ENCODE measurements at places on chromosomes 3 and 15.

DNA sequence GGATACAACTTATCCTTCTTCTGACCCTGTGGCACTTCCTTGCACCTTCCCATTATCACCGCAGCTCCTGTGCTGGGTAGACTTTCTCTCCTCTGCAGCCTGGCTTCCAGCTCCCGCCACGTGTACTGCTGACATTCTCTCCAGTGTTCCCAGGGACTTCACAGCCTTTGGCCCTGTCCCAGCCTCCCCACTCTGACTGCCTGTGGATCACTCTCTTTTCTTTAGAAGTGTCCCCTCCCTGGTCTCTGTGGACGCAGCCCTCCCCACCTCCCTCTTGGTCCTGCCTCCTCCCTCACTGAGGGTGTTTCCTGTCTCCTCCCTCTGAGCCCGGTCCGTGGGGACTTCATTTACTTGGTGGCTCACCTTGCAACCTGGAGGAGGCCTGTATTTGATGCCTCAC lies 17.4 kb downstream of the PDIA5 start:
- DNase-seq = no peak

GRCh38 chr3:129040039-129040336 lies 20.6 kb upstream of the GP9 start:
- no peak for DNase-seq

- DNase-seq = no peak
Measured at GRCh38 chr3:152126260-152126659, 142.5 kb upstream of the MBNL1 start.

- DNase-seq = no peak
Measured at GRCh38 chr3:189419038-189419437, 212.2 kb upstream of the TP63 start.

GRCh38 chr3:172687501-172687900 lies 23.4 kb downstream of the NCEH1 start:
- no peak for DNase-seq

GRCh38 chr15:45854455-45855202 lies 219.8 kb downstream of the SQOR start:
- DNase-seq = no peak

- no peak for DNase-seq
Measured at GRCh38 chr3:180135101-180135500, 98.4 kb upstream of the PEX5L start.

DNA sequence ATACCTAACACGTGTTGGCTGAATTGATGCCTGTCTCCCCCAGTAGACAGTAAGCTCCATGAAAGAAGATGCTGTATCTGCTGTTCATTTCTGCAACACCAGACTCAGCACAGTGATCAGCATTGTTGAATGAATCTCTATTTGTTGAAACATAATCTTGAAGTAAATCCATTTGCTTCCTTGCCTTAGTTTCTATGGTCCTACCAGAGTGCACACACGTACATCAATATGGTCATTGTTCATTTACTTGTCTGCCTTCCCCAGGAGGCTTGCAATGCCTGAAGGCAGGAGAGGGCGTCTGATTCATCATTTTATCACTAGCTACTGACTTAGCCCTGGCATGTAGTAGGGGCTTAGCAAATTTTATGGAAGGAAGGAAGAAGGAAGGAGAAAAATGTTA lies 19.2 kb downstream of the RBP2 start:
- DNase-seq = no peak

- no peak for DNase-seq
Measured at GRCh38 chr15:43230640-43231115, 9.9 kb upstream of the EPB42 start.

DNA sequence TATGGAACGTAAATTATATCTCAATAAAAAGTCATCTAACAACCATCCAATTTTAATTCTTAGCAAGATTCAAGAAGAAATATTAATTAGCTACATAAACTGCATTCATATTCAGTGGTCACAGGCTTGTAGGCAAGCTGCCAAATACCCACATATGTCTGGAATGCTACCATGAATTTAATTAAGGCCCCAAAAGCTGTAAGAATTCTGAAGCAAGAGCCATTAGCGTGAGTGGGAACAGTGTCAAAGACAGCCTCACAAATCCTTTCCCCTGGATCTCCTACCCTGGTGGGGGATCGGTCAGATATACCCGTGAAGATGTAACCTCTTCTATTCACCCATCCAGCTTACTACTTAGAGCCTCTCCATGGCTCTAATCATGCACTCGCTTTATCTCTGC lies 40.0 kb downstream of the ATG7 start:
- DNase-seq = no peak

GRCh38 chr15:55819397-55820034 lies 76.6 kb upstream of the PRTG start:
- DNase-seq = no peak

- DNase-seq = no peak
Measured at GRCh38 chr15:27545494-27546255, 553.4 kb downstream of the OCA2 start.

GRCh38 chr3:67943546-67943945 lies 289.1 kb upstream of the SUCLG2 start:
- no peak for DNase-seq

DNA sequence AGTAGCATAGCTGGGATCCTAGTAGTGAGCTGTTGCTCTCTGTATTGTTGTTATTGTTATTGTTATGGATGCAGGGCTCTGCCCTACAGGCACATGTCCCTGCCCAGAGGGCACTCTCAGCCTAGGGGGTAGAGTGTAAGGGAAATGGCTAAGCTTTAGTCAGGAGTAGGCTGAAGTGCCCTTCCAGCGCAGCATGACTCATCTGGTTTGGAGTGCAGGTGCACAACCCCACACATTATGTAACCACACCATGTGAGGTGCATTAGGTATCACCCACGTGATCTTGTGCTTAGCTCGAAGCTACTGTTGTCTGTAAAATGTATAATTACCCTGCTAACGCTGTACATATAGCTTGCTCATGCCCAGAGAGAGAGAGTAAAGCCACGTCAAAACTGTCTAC lies 48.3 kb upstream of the TIPARP start:
- no peak for DNase-seq

DNA sequence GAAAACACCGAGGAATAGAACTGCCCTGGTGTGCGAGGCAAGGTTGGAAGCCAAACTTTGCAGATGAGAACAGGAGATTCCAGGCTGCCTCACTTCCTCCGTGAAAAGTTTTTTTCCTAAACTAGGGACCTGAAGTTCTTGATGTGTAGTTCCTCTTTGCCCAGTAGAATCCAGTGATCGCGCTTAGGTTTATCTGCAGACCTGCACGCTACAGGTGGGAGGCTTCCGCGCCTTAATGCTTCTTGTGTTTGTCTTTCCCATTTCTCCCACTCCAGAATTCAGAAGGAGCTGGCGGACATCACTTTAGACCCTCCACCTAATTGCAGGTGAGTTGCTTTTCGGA lies 5.4 kb downstream of the UBE2E1 start:
- DNase-seq = peak; percentile 57

- no peak for DNase-seq
Measured at GRCh38 chr3:78801926-78802561, 965.8 kb downstream of the ROBO1 start.

DNA sequence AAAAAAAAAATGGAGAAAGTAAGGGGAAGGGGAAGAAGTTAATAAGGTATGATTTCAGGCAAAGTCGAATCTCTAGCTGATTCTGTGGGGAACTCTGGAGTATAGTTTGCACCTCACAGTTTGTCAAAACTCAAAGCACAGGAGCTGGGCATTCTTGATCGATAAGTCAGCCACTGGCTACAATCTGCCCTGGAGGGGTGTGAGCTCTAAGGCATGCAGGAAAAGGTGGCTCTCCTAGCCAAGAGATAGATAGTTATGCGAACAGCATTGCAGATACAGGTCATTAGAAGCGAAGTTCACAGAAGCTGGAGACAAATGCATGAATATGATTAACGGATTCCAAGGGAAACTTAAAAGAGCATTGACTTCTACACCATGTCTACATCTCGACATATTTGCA lies 952.6 kb downstream of the AGBL1 start:
- DNase-seq = no peak

DNA sequence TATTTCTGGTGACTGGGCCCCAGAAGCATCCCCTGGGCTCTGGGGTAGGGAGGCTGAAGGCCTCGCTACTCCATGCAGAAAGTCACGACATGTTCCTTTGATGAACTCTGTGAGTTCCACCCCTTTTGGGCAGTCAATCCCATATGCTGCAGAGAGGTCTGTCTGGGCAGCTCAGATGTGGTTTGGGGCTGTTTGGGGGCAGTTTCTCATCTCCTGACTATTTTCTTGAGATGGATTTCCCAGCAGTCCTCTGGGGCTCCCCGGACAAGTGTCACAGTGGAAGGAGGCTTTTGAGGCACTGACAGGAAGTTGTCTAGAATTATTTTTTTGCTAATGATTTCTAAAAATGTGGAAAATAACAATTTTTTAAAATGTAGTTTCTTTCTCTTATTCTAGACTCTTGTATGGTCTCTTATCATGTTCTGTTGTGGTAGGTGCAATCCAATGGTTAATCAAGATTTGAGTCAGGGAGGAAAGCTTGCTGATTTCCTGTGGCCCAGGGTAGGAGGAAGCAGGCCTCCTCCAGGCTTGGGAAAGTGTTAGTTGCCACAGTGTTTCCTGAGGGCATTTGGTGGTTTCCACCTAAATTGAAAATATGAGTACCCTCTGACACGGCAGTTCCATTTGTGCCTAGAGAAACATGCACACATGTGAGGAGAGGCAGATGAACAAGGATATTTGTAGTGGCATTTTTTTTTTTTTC lies 19.9 kb upstream of the TATDN2 start:
- DNase-seq = peak; percentile 91

DNA sequence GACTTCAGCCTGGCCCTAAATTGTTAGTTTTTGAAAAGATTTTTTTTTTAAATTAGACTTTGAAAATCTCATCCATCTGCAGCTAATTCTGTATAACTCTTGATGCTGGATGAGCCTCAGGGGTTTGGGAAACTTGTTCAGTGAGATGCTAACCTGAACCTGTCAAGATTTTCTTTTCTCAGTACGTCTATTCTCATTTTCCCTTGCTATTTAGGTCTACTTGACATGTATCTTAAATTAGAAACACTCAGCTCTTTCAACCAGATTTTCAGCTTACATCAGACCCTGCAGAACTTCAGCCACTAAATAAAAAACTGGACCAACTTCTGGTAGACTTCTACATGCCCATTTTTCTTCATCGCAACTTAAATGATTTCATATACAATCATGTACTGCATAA lies 61.4 kb downstream of the MFSD1 start:
- DNase-seq = no peak

DNA sequence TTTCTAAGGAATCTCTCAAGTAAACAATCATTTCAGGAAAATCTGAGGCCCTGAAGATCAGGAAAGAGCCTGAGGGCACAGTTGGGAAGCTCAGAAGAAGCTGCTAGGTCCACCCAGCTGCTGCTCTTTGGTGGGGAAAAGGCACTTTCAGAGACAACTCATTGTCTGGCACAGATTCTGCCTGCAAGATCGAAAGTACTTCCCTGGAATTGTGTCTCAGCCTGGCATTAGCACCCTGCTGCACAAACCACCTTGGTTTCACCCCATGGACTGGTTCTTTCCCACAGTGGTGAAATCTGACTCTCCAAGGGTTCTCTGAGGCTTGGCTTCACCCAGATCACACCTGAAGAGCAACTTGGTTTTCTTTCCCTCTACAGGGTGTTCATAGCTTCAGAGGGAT lies 18.7 kb downstream of the THRB start:
- no peak for DNase-seq

- DNase-seq = no peak
Measured at GRCh38 chr3:59430341-59430740, 380.5 kb upstream of the CFAP20DC start.

- DNase-seq = no peak
Measured at GRCh38 chr3:47954567-47954966, 61.6 kb downstream of the MAP4 start.

GRCh38 chr3:51434746-51435327 lies 43.8 kb downstream of the RBM15B start:
- peak; percentile 71 for DNase-seq

DNA sequence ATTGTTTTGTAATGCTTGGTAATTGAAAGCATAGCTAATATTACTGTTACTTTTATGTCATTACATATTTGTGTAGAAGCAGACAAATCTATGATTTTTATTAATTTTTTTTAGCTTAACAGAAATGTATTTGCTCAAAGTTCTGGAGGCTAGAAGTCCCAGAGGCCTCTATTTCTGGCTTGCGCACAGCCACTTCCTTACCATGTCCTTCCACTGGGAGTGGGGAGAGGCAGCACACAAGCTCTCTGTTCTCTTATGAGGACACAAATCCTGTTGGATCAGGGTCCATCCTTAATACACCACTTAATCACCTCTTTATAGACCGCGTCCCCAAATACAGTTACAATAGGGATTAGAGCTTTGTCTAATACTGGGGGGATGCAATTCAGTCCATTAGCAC lies 1061.4 kb downstream of the OTOL1 start:
- DNase-seq = no peak

GRCh38 chr15:89809787-89810148 lies 4.9 kb downstream of the ANPEP start:
- no peak for DNase-seq

DNA sequence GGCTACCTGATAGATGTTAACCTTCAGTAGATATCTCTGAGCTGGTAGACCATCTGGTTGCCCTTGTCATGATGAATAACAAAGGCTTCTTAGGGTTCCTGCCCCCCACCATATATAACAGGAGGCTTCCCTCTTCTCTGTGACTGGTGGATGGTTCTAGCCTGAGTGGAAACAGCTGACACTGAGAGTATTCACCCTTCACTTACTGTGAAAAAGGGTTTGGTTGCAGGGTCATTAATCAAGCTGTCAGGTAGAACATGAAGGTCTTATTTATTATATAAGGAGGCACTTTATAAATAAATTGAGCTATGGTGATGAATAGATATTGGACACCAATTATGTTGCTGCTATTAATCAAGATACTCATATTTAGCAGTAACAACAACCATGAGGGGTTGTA lies 58.6 kb downstream of the CACNA2D3 start:
- DNase-seq = no peak

DNA sequence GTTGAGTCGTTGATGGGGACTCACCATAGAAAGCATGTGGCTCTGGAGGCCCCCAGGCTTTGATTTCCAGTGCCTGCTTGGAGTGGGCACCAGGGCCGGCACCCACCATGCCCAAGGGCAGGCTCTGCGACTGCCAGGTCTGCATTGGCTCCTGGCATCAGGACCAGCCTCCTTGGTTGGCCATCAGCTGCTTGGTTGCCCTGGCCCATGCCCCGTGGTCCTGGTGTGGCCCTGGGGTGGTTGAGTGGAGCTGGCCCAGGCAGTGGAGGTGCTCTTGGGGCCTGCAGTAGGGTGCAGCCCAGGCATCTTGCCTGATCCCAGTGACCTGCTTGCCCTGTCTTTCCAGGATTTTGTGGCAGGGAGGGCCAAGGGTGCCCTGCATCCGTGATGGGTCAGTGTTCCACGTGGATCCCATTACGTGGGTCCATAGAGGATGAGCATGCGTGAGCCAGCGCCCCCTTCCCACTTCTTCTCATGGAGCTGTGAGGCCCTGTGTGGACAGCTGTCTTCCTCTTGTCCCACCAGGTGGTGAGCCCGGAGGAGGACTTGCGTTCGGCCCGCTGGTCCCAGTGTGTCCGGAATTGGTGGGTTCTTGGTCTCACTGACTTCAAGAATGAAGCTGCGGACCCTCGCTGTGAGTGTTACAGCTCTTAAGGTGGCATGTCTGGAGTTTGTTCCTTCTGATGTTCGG lies 187.0 kb downstream of the UBE3A start:
- no peak for DNase-seq
